Effector memory CD4-positive, alpha-beta T cell (primary cell): ENCODE measurements at places on chromosomes 6 and 20.

- peak; percentile 23 for DNase-seq
These were observed 7.7 kb downstream of the NTSR1 start for GRCh38 chr20:62716198-62716940.

DNA sequence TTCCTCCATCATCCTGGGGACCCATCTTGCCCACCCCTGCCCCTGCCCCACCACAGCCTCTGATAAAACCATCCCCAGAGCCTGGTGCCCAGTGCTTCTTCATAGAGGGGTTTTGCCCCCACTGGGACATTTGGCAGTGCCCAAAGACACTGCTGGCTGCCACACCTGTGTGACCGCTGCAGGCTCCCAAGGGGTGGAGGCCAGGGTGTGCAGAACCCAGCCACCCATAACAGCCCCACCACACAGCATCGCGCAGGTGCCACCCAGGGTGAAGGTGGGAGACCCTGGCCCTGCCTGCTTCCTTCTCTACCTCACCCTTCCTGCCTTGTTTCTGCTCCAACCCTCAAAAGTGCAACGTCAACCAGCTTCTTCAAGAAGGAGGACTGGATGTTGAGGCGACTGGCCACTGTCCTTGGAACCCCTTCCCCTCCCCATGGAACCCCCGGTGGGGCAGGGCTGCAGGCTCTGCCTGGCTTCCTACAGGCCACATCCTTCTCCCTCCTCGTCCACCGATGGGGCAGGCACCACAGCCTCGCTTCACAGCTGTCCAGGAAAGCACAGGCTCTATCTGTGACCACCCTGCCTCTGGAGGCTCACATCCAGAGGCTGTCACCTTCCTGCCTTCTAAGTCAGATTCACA lies 79.2 kb upstream of the MPC1 start:
- no peak for DNase-seq

DNA sequence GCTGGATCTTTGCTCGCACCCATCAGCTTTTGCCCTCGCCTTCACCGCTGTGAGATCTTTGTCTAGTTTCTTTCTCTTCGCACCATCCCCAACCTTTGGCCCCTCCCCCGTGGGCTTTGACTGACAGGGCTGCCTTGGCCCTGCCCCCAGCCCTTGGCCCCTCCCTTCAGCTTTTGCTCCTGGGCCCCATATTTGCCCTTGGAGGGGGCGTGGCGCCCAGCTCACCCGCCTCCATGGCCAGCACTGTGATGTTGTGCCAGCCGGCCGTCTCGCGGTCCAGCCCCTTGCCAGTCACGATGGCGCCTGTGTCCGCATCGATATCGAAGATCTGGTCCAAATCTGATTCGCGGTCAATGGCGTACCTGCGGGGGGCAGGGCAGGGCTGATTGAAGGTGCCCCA lies 81.1 kb downstream of the CD40 start:
- DNase-seq, result no peak

DNA sequence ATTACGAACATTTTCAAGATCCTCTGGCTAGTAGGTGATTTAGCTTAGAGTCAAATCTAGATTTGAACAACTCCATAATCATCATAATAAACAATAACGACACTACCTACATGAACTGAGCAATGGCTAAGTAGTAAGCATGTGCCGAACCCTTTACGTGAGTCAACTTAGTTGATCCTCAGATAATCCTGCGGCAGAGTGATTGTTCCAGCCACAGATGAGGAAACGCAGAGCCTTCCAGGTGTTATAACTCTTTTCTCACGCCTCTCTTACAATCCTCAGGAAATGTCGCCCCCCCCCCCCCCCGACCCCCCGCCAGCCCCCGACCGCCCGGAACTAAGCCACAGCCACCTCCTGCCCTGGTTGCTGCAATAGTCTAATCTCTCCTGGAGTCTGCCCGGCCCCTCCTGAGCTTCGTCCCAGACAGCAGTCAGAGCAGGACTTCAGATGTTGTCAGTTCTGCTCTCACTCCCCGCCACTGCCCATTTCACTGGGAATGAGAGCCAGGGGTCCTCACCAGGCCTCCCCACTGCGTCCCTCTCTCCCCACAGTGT lies 141.5 kb upstream of the AGPAT4 start:
- no peak for DNase-seq

DNA sequence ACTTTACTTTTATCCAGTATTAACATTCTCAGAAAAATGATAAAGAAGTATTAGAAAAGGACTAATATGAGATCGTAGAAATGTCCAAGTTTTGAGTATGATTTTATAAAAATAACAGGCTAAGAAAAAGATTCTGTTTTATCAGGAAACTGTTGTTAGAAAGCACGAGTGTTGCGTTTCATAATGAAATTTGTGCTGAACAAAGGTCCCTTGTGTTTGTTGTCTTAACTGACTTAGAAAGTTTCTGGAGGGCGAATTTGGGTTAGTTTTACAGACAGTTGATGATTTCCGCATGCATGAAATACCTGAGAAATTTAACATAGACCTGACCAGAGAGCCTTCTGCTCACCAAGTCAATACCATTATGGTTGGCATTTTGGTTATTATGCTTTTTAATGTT lies 136.0 kb downstream of the FNDC1 start:
- DNase-seq, result no peak

DNA sequence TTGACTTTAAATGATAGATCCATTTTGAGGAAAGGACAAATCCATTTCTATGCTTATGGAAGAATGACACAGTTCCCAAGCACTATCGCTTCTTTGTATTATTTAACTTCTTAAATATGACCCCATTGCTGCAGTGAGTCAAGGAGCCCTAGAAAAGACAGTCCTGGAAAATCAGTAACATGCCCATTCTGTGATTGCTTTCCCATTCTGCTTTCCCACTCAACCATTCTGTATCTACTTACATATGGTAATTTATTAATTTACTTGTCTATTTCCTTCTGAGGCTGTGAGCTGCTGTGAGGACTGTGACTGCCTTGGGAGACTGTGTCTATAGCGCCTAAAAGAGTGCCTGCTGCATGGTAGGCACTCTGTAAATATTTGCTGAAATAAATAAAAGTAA lies 85.4 kb upstream of the TMEM30A start:
- no peak for DNase-seq

- no peak for DNase-seq
These were observed 309.9 kb downstream of the BMP7 start for GRCh38 chr20:56956534-56956933.

- no peak for DNase-seq
These were observed 66.5 kb downstream of the ADTRP start for GRCh38 chr6:11711984-11712711.

DNA sequence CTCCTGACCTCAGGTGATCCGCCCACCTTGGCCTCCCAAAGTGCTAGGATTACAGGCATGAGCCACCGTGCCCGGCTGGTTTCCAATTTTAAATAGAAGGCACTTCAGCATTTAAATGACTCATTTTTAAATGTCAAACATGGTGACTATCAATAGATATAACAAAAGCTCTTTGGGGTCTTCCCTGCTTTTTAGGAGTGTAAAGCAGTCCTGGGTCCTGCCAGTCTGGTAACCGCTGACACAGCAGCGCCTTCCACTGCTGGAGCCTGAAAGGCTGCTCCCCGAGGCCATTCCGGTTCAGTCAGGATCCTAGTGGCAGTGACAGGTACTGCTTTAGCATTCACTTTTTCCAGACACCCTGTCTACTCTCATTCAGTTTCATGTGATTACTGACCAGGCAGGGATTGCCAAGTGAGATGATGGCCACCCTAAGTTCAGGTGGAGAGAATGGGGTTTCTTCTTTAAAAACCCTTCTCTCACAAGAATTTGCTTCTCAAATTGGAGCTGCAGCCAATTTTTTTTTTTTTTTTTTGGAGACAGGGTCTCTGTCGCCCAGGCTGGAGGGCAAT lies 5.1 kb downstream of the DIDO1 start:
- peak; percentile 61 for DNase-seq

- DNase-seq, result no peak
These were observed 22.7 kb downstream of the ZDHHC14 start for GRCh38 chr6:157403686-157404051.

DNA sequence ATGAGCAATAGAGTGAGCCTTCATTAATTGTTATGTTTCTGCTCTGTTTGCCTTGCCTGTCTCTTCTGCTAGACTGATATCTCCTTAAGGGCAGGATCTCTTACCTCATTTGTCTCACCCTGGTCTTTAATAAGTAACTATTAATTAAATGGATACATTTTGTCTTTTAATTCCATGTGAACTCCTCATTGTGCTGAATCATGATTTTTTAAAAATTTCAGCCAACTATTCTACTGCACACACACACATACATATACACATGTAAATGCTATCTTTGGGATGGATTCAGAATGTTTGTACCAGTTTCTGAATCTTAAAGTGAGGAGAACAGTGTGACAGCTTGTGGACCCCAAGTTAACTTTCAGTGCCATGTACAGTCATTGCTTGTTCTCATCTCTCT lies 731.1 kb upstream of the MAP3K7 start:
- no peak for DNase-seq

DNA sequence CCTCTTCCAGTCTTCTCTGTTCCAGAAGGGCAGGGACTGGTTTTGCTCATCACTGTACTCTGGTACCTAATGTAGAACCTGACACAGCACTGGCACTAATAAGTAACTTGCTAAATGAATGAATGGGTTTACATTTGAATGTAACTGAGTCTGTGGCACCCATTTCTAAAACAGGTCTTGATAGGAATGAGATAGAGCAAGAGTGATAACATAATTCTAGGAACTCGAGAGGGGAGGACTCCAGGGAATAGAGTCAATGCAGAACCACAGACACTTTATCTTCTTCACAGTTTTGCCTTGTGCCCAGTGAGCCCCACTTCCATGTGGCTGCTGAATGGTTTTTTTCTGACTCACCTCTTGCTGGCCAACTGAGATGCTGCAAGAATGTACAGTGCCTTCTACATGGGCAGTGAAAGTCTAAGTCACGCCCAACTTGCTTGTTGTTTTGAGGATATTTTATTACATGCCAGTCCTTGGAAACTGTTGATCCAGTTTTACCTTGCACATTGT lies 61.1 kb downstream of the TBC1D7 start:
- DNase-seq, result no peak

GRCh38 chr6:41429506-41430504 lies 94.4 kb downstream of the NCR2 start:
- DNase-seq, result no peak

DNA sequence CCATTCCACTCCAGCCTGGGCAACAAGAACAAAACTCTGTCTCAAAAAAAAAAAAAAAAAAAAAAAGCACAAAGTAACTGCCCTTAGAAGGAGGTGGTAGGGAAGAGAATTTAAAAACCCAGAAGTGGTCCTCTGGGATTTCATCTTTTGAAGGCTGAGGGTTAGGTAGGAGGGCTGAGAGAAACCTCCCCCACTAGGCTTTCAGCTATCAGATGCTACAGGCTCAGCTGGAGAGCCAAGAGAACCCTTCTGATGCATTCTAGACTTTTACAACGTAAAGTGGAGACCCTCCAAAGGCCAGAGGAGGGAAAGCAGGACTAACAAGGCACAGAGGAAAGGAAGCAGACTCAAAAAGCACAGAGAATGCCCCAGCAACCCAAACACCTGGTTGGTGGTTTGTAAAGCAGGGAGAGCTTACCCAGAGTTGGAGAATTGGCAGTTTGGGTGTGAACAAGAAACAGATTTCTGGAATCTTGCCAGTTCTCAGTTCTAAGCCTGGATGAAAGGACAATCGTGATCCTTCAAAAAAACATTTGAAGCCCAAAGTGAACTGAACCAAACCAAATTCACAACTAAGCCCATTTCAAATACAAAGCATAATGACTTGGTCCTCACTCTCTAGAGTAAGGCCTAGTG lies 23.2 kb upstream of the SPAG4 start:
- no peak for DNase-seq

GRCh38 chr20:4920131-4920530 lies 81.2 kb downstream of the SLC23A2 start:
- no peak for DNase-seq

- no peak for DNase-seq
These were observed 221.8 kb upstream of the FAM83B start for GRCh38 chr6:54624779-54625178.

DNA sequence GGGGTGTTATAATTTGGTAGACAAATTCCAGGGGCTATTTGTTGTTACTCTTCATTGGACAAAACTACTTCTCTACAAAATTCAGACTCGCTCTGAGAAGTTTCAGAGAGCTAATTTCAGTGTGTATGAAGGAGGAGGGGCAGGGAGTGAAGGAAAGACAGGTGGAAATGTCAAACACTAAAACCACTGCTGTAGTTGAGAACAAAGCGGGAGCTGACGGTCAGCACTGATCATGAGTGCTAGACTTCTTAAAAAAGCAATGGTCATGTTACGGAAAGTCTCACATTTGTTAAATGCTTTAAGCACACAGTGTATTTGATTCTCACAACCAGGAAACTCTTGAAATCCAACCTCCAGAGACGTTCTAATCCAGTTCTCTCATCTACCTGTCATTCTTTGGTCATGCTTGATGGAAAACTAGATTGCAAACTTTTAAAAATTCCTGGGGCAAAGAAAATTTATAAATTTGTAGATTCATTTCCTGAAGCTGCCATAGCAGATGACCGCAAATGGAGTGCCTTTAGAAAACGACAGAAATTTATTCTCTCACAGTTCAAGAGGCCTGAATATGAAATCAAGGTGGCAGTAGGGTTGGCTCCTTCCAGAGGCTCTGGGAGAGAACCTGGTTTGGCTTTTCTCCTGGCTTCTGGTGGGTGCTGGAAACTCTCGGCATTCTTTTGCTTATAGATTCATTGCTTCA lies 100.7 kb upstream of the CARMIL1 start:
- no peak for DNase-seq
